Astrocyte (in vitro differentiated cells and primary cell): ENCODE measurements at places on chromosomes 11 and 22. TPM values are rescaled to one million over a fixed set of nuclear protein-coding genes. Genes with fewer than 3 reads are reported as not detected.

PRR33 gene
- not detected in 2 replicates for total RNA-seq

LSP1 gene
- total RNA-seq, result 1.3 and 1.9 TPM in 2 replicates

SIK3 gene
- total RNA-seq, result 31.8 and 34.4 TPM in 2 replicates

- H3K27me3 ChIP-seq, result no peaks in the 10 kb centered on the region
- no peak overlapping the region for H3K27ac ChIP-seq
- no peak overlapping the region for H3K4me3 ChIP-seq
Measured at GRCh38 chr22:24968066-24968561, 15.6 kb downstream of the KIAA1671 start.

DNA sequence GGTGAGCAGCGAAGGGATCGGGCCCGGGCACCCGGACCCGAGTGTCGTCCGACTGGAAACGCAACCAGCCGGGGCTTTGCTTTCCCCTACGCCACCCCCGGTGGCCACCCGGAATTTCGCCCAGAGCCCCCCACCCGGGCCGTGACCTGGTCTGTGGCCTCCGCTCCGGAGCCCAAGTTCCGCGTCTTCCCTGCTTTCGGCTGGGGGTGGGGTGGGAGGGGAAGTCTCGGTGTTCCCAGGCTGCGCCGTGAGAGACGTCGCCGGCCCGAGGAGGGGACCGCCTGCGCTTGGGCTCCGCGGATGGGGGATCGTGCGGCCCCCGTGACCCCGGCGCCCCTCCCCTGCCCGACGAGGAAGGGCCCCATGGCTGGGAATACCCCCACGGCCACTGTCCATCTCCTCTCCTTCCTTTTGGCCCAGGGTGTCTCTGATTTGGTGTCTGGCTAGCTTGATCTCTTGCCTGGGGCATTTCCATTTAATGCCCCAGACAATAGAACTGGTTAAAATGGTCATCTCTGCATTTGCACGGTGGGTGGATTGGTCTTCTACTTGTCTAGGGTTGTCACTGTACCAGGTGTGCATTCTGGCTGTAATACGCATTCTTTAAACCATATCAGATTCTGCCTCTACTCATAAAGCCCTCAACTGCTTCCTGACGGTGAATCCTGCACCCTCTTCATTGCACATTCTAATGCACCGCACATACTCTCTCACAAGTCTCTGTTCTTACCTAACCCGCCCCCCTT, 789 bp downstream of the SIK2 start:
- no peaks in the 10 kb centered on the region for H3K36me3 ChIP-seq
- H3K4me1 ChIP-seq, result peaks cover 17% of the 10 kb centered on the region
- H3K4me3 ChIP-seq, result peak overlapping the region; percentile 68
- peak; percentile 37 for DNase-seq
- H3K27me3 ChIP-seq, result no peaks in the 10 kb centered on the region

- no peak overlapping the region for H3K4me3 ChIP-seq
- H3K27me3 ChIP-seq, result no peaks in the 10 kb centered on the region
- DNase-seq, result peak; percentile 52
- no peaks in the 10 kb centered on the region for H3K36me3 ChIP-seq
- peaks cover 14% of the 10 kb centered on the region for H3K4me1 ChIP-seq
- H3K27ac ChIP-seq, result no peak overlapping the region
Measured at GRCh38 chr11:36373016-36374010, 77.2 kb downstream of the PRR5L start.

GRCh38 chr11:74453373-74453975, 13.9 kb downstream of the KCNE3 start:
- peaks cover 9% of the 10 kb centered on the region for H3K4me1 ChIP-seq
- peak; percentile 33 for DNase-seq
- H3K4me3 ChIP-seq, result no peak overlapping the region
- no peaks in the 10 kb centered on the region for H3K36me3 ChIP-seq
- no peaks in the 10 kb centered on the region for H3K27me3 ChIP-seq
- H3K27ac ChIP-seq, result no peak overlapping the region

- H3K36me3 ChIP-seq, result no peaks in the 10 kb centered on the region
- H3K27ac ChIP-seq, result no peak overlapping the region
- H3K4me3 ChIP-seq, result no peak overlapping the region
- H3K27me3 ChIP-seq, result peaks cover 20% of the 10 kb centered on the region
- DNase-seq, result peak; percentile 74
- H3K4me1 ChIP-seq, result peaks cover 4% of the 10 kb centered on the region
Measured at GRCh38 chr22:36781656-36782627, 6.0 kb upstream of the IFT27 start.

- H3K4me1 ChIP-seq, result no peaks in the 10 kb centered on the region
- no peaks in the 10 kb centered on the region for H3K27me3 ChIP-seq
- H3K36me3 ChIP-seq, result no peaks in the 10 kb centered on the region
- DNase-seq, result no peak
- no peak overlapping the region for H3K27ac ChIP-seq
Measured at GRCh38 chr11:7486781-7487140, 1.5 kb downstream of the OLFML1 start.

DNA sequence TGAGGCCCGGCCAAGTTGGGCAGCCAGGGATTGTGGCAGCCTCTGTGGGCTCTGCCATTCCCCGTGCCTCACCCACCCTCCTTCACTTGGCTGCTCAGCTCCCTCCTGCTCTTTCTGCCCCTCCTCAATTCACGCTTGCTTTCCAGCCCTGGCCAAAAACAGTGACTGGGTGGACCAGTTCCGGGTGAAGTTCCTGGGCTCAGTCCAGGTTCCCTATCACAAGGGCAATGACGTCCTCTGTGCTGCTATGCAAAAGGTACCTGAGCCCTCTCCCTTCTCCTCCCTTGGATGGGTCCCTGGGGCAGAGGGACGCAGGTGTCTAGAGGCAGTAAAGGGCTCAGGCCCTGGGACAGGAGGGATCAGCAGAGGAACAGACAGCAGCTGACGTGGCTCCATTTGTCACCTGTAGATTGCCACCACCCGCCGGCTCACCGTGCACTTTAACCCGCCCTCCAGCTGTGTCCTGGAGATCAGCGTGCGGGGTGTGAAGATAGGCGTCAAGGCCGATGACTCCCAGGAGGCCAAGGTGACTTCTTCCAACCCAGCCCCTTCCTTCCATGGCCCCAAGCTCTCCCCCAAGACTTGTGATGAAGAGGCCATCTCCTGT, 2.7 kb downstream of the FREY1 start:
- H3K27me3 ChIP-seq, result no peaks in the 10 kb centered on the region
- peaks cover 12% of the 10 kb centered on the region for H3K4me1 ChIP-seq
- no peak overlapping the region for H3K27ac ChIP-seq
- H3K4me3 ChIP-seq, result no peak overlapping the region
- DNase-seq, result no peak

GRCh38 chr11:112884012-112884767, 77.0 kb upstream of the NCAM1 start:
- peaks cover 3% of the 10 kb centered on the region for H3K4me1 ChIP-seq
- H3K4me3 ChIP-seq, result no peak overlapping the region
- no peaks in the 10 kb centered on the region for H3K27me3 ChIP-seq

DNA sequence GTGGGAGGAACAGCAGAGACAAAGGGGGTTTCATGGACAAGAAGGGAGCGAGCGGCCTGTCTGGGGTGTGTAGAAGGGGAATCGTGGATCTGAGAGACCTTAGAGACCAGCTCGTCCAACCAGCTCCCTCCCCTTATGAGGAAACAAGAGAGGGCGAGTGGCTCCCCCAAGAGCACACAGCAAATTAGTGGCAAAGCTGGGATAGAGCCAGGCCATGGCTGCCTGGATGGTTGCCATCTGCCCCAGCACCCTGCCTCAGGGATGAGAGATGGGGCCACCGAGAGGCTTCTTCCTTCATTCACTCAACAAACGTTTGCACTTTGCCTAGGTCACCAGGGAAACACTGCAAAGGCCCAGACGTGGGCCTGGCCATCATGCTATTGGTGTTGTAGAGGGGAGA, 4.1 kb downstream of the MAPK8IP1 start:
- H3K4me3 ChIP-seq, result no peak overlapping the region
- peaks cover 4% of the 10 kb centered on the region for H3K27me3 ChIP-seq
- peaks cover 4% of the 10 kb centered on the region for H3K4me1 ChIP-seq
- H3K36me3 ChIP-seq, result no peaks in the 10 kb centered on the region
- no peak overlapping the region for H3K27ac ChIP-seq
- no peak for DNase-seq

- H3K4me1 ChIP-seq, result peaks cover 18% of the 10 kb centered on the region
- DNase-seq, result peak; percentile 98
- no peaks in the 10 kb centered on the region for H3K27me3 ChIP-seq
- H3K4me3 ChIP-seq, result peak overlapping the region; percentile 35
- H3K27ac ChIP-seq, result peak overlapping the region; percentile 85
Measured at GRCh38 chr11:124643605-124644425, 21.2 kb downstream of the TBRG1 start.

GRCh38 chr11:26753723-26754504, 32.1 kb upstream of the SLC5A12 start:
- peak; percentile 48 for DNase-seq

DNA sequence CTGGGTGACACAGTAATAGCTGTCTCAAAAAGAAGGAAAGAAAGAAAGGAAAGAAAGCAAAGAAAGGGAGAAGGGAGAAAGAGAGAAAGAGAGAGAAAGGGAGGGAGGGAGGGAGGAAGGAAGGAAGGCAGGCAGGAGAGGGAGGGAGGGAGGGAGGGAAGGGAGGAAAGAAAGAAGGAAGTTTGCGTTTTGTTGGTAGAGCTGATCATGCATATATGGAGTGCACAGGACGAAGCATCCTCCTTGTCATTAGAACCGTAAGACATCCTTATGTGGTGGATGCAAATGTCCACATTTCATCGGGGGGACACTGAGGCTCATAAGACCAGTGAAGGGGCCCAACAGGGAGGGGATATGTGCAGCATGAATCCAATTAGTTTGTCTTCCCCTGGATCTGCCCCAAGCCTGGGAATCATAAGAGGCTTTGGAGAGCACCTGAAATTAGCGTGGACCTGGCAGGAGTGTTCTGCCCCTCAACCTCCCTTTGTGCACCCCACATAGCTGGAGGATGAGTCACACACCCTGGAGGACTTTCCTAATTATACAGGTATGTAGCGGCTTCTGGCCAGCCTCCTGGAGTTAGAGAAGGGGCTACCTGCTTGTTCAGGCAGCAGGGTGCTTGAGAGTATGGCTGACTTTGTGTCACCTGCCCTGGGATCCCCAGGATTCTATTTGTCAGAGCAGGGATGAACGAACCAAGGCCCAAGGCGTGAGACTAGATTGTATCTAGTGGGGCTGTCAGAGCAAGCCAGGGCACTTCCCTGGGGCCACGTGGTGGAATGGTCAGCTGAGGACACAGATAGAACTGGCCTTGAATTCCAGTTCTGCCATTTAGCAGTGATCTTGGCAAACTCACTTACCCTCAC, 119.7 kb upstream of the CD82 start:
- H3K36me3 ChIP-seq, result no peaks in the 10 kb centered on the region
- no peak for DNase-seq
- no peaks in the 10 kb centered on the region for H3K4me1 ChIP-seq
- peaks cover 2% of the 10 kb centered on the region for H3K27me3 ChIP-seq

DNA sequence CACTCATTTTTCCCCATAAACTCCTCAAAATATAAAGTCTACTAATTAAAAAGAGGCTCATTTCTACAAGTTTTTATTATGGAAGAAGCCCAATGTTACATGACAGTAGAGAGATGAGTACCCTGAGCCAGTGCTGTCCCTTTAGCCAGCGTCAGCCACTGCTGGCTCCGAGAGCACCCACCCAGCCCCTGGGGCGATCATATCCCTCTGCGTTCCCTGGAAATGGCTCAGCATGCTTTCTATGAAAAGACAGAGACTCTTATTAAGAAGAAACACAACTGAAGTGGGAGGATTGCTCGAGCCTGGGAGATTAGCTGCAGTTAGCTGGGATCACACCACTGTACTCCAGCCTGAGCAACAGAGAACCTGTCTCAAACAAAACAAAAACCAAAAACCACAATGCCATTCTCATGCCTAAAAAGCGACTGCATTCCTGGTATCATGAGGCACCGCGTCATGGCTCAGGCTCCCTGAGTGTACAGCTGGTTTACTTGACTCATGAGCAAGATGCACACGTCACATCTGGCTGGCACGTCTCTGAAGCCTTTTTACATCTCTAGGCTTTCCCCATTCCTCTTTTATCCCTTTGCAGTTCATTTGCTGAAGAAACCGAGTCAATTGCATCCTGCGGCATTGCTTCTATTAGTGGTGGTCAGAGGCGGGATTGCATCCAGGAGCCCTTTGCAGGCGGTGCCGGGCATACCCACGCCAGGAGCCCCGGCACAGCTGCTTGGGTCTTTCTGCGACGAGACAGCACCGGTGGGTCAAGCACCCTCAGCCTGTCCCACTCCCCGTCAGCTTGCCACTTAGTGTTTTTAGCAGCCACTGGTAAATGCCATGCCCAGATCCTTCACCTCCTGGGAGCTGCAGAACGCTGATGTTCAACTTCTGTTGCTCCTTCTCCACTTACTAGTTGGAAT, 119.9 kb downstream of the CTTN start:
- no peak overlapping the region for H3K4me3 ChIP-seq
- H3K27me3 ChIP-seq, result peaks cover 25% of the 10 kb centered on the region
- peak overlapping the region; percentile 57 for H3K27ac ChIP-seq

- peaks cover 21% of the 10 kb centered on the region for H3K4me1 ChIP-seq
- peak; percentile 68 for DNase-seq
- H3K36me3 ChIP-seq, result no peaks in the 10 kb centered on the region
- no peak overlapping the region for H3K27ac ChIP-seq
- H3K4me3 ChIP-seq, result no peak overlapping the region
- peaks cover 6% of the 10 kb centered on the region for H3K27me3 ChIP-seq
Measured at GRCh38 chr11:61004180-61004611, 32.7 kb downstream of the CD6 start.

DNA sequence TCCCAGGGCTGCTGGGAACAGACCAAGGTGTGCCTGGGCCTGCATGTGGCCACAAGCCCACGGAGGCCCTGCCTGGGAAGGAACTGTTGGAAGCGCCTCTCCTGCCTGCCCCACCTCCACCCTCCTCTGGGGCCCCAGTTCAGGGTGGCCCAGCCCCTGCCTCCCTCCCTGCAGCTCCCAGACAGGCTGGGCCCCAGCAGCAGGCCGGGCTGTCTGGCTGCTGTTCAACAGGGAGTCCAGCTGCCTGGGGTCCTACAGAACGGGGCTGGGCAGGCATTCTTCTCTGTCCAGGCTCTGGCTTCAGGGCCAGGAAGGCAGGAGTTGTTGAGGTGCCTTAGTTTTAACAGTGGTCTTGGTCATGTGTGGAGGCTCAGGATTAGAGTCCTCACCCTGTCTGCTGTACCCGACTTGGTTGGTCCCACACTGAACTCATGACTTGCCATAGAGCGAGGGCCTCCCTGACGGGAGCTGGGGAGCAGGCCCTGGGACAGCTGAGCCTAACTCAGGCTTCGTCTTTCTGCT, 11.8 kb downstream of the PRDM11 start:
- H3K4me3 ChIP-seq, result no peak overlapping the region
- DNase-seq, result no peak
- no peak overlapping the region for H3K27ac ChIP-seq
- peaks cover 2% of the 10 kb centered on the region for H3K4me1 ChIP-seq
- H3K27me3 ChIP-seq, result no peaks in the 10 kb centered on the region

DNA sequence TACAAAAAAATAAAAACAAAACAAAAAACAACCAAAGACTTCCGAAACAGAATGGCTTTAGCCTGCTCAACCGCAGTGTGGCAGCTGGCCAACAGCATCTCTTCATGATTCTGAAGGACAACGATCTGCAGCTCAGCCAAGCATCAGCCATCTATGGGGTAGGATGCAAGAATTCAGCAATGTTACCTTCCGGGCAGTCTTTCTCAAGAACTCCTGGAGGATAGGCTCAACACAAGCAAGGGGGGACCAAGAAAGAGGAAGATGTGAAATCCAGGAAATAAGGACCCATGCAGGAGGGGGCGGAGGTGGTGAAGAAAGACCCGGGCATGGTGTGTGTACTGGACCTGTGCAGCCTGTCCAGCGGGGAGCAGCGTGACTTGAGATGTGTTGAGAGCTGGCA, 3.5 kb upstream of the TSPO start:
- H3K4me1 ChIP-seq, result peaks cover 12% of the 10 kb centered on the region
- H3K36me3 ChIP-seq, result no peaks in the 10 kb centered on the region
- no peak overlapping the region for H3K27ac ChIP-seq
- no peak overlapping the region for H3K4me3 ChIP-seq
- H3K27me3 ChIP-seq, result no peaks in the 10 kb centered on the region

- no peak overlapping the region for H3K27ac ChIP-seq
- H3K36me3 ChIP-seq, result no peaks in the 10 kb centered on the region
- H3K27me3 ChIP-seq, result peaks cover 40% of the 10 kb centered on the region
- H3K4me1 ChIP-seq, result no peaks in the 10 kb centered on the region
- no peak overlapping the region for H3K4me3 ChIP-seq
Measured at GRCh38 chr22:43326331-43327156, 16.6 kb downstream of the SCUBE1 start.
